ENCODE measurements at places on chromosomes 3 and 15.

- no peak for DNase-seq
Measured at GRCh38 chr15:80182611-80183261, 29.9 kb downstream of the FAH start.

DNA sequence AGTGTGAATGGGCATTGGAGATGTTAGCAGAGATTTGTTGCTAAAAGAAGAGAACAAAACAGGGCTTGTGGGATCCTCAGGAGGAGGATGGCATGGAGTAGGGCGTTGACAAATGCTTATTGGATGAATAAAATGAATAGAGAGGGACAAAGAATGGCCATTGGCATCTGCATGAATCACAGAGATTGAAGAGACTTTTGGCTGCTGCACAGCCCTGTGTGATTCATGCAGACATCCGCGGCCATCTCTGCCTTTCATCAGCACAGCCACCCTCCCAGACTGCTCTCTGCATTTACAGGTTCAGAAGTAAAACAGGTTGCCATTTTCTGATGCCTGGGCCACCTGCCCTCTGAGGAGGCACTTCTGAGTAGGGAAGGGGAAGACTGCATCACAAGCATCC lies 397.9 kb downstream of the EPHB1 start:
- DNase-seq = no peak

GRCh38 chr3:56970461-56970879 lies 90.0 kb upstream of the SPATA12 start:
- DNase-seq = no peak

GRCh38 chr3:146493221-146493620 lies 23.9 kb upstream of the PLSCR2 start:
- DNase-seq = no peak

- no peak for DNase-seq
Measured at GRCh38 chr3:185049710-185050109, 103.2 kb downstream of the C3orf70 start.

DNA sequence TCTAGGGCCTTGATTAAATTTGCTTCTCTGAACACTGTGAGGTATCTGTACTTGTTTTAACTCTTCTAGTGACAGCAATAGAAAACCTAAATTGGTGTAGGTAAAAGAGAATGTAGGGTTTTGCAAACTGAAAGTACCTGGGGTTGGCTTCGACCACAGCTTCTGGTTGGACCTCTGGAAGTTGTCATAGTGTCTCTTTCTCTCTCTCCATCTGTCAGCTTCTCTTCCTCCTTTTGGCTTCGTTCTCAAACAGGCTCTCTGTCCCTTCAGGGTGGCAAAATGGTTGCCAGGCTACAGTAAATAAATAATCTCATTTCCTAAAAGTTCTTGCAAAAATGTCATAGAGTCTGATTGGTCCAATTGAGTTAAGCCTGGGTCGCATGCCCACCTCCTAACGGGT lies 149.3 kb upstream of the CTDSPL start:
- DNase-seq = no peak

DNA sequence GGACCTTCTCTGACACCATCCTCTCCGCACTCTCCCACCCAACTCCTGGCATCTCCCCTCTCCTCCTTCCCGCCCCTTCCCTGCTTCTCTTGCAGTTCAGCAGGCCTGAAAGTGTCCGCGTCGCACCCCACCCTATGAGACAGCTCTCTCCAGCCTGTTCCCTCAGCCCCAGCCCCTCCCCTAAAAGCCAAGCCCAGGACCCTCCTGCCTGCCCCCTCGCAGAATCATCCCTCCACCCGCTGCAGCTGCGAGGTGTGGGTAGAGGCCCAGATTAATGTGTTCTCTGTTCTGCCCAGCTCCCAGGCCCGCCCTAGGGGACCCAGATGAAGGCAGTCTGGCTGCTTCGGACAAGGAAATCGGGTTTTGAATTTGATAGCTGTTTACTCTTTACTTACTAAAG lies 410 bp downstream of the PRR23E start:
- DNase-seq = no peak

GRCh38 chr3:72375237-72376076 lies 472.8 kb downstream of the SHQ1 start:
- DNase-seq = no peak

DNA sequence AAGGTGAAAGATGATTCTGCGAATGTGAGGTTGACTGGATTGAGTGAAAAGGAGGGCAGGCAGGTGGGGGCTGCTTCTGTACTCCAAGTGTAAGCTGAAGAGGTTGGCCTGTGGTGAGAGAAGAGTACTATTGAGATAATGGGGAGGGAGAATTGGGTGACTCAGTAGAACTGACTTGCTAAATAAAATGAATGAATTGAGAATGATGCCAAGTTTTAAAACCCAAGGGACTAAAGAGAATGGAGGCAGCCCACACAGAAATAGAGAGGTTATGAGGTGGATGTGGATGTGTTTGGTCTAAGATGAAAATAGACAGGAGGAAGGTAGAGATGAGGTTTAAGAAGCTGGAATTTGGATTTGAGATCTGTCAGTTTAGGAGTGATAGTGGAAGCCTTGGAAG lies 5.9 kb downstream of the MME start:
- no peak for DNase-seq

- DNase-seq = no peak
Measured at GRCh38 chr3:53688989-53689388, 157.2 kb downstream of the CHDH start.

DNA sequence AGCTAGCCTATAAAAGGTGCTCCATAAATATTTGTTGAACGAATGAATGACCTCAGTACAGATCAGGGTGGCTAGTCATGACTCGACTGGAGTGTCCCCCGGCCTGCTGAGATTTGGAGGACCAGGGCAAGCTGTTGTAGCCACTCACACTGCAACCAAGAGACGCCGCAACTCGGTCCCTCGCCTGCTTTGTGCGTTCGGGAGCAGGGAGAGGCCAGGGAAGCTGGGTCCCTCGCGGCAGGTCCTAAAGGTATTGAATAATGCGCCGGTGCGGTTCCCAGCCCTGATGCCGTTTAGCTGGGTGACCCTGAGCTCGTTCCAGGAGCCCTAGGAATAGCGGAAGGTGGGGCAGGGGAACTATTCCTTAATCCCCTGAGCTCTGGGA lies 1.8 kb downstream of the IGDCC4 start:
- no peak for DNase-seq

DNA sequence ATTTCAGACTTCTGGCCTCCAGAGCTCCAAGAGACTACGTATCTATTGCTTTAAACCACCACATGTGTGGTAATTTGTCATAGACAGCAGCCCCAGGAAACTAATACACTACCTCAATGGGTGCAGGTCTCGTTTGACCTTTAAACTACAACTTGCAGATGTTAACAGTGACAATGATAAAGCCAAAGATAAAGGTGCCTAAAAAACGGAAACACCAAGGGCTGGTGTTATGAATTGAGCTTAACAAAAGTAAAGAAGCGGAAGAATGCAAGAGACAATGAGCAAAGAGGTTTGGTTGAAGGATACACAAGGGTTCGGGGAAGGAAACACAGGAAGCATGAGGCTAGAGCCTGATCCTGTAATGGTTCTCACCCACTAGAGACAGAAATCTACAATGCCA lies 50.8 kb downstream of the RFTN1 start:
- no peak for DNase-seq

- no peak for DNase-seq
Measured at GRCh38 chr3:195913382-195913781, 5.0 kb upstream of the TNK2 start.
